Effector memory CD8-positive, alpha-beta T cell (primary cell): ENCODE measurements at places on chromosomes 7 and 10.
A peak's percentile ranks its signal among the peaks of the same experiment; 100 is the strongest.

DNA sequence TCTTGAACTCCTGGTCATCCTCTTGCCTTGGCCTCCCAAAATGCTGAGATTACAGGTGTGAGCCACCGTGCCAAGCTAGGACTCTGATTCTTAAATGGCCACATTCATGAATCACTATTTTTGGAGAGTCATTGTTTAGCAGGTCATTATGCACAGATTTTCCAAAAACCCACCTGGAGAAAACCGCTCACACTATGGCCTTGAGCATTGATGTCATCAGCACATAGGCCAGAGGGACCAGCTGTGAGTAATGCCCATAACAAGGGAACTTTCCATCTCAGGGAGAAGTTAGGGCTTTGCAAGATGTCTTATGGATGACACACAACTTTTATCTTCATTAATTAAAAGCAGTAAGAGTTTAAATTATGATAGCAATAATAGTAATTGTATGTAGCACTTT, 86.4 kb upstream of the KIF5B start:
- no peak for DNase-seq

DNA sequence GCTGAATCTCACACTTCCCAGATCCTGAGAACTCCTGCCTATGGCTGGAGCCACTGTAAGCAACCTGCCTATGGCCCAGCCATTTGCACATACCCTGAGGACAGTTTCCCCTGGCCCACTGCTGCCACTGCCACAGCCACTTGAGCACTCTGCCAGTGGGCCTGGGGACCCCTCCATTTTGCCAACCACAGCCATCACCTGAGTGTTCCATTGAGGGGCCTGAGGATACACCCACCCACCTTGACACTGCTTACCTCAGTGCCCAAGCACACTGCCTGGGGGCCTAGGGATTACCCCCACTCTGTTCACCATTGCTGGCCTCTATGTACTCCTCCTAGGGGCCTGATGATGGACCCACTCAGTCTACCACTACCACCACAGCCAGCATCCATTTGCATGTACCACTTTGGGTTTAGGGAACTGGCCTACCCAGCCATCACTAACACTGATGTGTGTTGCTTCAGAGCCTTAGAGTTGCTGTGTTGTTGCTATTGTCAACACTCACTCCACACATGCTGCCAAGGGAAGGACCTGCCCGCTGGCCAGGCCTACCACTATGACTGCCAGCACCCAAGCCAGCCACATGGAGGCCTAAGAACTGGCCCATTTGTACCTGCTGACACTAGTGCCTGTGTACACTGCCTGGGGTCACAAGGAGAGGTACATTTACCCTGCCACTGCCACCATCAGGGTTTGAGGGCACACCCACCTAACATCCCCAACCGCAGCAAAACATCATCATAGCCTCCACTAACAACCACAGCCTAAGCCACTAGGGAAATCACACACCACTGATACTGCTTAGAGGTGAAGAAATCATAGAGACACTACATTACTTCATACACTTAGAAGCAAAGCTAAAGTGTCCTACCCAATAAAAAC, 45.9 kb upstream of the ANTXRL start:
- DNase-seq = peak; percentile 28

DNA sequence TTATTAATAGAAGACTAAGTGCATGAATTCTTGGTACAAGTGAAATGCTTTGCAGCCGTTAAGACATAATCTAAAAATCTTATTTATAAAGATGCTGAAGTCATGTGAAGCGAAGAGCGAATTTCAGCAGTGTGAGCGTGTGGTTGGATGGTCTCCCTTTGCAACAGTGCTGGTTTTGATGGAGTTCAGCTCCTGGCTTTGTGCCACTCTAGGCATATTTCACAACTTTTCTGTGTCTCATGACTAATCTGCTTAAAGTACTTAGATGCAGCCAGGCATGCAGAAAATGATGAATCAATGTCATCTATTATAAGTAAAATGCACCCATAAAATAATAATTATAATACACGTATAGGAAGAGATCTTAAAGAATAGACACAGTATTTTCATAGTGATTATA, 107.2 kb upstream of the TCERG1L start:
- no peak for DNase-seq

DNA sequence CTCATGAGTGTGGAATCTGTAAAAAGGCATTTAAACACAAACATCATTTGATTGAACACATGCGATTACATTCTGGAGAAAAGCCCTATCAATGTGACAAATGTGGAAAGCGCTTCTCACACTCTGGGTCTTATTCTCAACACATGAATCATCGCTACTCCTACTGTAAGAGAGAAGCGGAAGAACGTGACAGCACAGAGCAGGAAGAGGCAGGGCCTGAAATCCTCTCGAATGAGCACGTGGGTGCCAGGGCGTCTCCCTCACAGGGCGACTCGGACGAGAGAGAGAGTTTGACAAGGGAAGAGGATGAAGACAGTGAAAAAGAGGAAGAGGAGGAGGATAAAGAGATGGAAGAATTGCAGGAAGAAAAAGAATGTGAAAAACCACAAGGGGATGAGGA, 207.7 kb downstream of the ZEB1 start:
- DNase-seq = no peak

DNA sequence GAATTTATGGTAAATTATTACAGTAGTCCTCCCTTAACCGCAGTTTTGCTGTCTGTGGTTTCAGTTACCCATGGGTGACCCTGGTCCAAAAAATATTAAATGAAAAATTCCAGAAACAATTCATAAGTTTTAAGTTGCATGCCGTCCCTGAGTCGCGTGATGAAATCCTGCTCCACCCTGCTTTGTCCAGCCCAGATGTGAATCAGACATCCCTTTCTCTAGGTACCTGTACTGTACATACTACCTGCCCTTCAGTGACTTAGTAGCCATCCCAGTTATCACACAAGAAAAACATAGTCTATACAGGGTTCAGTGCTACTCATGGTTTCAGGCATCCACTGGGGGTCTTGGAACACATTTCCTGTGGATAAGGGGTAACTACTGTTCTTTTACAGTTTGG, 20.5 kb upstream of the RHEB start:
- DNase-seq = no peak

DNA sequence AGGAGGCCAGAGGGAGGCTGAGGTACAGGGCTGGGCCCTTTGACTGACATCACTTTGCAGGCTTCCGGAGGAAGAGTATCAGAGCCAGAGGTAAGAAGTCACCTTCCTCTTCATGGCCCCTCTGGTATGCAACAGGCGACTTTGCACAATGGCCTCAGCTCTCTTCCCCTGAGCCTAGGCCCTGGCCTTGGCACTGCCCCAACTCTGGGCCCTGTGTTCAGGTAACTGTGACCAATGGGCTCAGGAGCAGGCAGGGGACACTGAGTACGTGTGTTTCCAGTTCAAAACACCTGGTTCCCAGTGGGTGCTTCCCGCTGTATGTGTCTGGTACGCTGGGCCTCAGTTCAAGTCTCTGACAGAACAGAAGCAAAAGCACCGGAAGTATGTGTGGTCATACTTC, 12.1 kb upstream of the PAX2 start:
- DNase-seq = no peak

GRCh38 chr7:65988084-65988483, 6.1 kb upstream of the GUSB start:
- DNase-seq = no peak

DNA sequence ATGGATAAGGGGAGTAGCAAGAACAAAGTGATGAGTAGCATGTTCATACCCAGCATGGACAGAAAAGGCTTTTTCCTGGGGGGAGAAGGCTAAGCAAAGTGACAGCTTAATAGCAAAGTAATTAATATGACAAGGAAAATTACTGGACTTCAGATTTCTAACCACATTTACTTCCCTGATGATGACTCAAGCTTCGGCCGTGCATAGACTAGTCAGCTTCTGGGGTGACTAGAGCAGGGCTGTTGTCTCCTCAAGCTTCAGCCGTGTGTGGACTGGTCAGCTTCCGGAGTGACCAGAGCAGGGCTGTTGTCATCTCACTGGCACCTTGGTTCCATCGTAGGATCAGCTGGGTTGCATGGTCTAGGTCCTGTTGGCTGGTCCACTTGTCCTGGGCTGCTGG, 2.1 kb upstream of the ZNF117 start:
- no peak for DNase-seq

- no peak for DNase-seq
Measured at GRCh38 chr10:114395366-114396022, 8.8 kb downstream of the AFAP1L2 start.

- DNase-seq = no peak
Measured at GRCh38 chr10:4902571-4903011, 60.6 kb upstream of the AKR1C1 start.

DNA sequence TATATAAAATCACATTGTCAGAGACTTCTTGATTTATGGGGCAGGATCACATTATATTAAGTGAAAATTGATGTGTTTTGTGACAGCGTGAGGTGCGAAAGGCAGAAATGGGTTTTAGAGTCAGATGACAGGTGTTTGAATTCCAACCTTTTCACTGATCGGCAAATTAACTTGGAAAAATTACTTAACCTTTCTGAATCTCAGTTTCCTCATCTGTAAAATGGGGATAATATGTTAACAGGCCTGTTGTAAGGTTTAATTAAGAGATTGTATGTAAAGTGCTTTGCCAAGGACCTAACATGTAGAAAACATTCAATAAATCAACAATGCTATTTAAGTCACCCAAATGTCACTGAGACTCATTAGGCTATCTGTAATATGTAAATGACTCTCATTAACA, 221.2 kb upstream of the LYZL1 start:
- DNase-seq = no peak

DNA sequence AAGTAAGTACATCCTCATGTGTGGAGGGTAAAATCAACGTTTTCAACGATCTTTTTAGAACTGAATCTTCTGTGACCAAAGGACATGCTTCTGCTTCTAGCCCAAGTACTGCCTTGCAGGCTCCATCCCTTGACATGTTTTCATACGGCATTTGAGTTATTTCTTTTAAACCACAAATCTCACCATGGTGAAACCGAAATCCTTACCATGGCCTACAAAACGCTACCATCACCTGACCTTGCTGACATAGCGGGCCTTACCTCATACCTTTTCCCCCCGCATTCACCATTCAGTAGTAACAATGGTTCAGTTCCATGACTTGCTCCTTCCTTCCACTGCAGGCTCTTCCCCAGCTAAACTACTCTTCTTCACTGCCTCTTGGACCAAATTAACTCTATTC, 3.5 kb downstream of the RNF216 start:
- DNase-seq = no peak

- DNase-seq = no peak
Measured at GRCh38 chr10:67017218-67017617, 91.4 kb downstream of the LRRTM3 start.

DNA sequence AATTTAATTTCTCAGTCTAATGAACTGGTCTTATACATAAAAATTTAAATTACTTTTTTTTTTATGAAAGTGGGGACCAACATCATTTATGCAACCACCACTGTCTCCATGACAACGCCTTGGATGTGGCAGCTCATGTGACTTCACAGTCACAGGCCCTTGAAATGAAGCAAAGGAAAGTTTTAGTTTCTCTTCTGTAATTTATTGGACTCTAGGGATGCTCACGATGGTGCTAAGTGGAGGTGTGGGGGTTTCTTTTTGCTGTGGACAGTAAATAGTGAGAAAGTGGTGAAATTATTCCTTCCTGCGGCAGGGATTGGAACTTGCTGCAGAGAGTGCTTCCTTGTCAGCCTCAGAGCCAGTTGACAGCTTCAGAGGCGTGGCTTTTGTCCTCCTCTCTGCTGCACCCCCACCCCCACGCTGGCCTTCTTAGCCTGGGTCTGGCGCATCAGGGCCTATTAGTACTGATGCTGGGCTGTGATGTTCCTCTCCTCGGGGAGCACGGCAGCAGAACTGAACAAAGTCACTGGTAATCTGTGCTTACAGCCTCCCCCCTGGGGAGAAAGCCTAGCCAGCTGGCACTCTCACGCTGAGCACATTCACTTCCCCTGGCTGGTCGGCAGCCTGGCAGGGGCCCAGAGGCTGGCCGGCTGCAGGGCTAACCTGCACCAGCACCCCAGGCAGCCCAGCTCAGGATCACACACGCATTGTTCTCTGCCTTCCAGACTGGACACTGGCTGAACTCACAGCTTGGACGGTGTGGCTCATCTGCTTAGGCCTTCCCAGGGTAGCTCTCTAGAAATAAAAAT, 517.5 kb upstream of the GALNT17 start:
- DNase-seq = no peak

DNA sequence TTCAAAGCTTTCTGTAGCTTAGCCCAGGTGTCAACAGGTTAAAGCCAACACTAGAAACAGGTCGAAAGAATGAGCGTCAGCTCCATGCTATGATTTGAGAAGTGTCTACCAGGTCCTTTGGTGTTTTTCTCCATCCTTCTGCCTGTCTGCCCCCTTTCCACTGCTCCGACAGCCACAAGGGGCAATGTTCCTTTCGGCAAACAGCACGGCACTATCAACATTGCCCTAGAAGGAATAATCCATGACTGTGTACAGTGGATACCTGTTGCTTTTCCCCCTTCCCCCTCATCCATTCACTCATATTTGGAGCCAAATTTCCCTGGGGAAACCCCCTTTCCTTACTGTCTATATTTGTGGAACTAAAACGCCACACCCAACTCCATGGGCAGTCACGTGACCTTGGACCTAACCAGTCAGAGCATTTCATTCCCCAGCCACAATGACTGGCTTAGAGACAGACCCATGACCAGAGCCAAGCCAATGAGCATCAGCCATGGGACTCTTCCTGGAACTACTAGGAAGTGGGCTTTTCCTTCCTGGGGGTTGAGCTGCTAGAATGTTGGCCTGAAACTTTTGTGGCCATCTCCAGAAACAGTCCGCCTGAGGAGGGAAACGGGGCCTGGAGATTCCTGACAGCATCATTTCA, 51.5 kb downstream of the AFAP1L2 start:
- no peak for DNase-seq

GRCh38 chr7:30272126-30272525, 12.3 kb upstream of the ZNRF2 start:
- no peak for DNase-seq

DNA sequence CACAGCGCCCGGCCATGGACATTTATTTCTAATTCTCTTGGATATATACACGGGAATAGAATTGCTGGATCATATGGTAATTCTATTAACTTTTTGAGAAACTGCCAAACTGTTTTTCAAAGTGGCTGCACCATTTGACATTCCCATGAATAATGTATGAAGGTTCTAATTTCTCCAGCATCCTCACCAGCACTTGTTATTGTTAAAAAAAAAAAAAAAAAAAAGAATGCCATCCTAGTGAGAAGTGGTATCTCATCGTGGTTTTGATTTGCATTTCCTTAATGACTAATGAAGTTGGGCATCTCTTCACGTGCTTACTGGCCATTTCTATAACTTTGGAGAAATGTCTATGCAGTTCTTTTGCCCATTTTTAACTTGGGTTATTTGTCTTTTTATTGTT, 13.5 kb downstream of the CNNM2 start:
- no peak for DNase-seq
